Thoracic aorta (tissue), 2 donors: ENCODE measurements at places on chromosomes 6 and 20. TPM values are rescaled to one million over a fixed set of nuclear protein-coding genes. Genes with fewer than 3 reads are reported as not detected.

DNA sequence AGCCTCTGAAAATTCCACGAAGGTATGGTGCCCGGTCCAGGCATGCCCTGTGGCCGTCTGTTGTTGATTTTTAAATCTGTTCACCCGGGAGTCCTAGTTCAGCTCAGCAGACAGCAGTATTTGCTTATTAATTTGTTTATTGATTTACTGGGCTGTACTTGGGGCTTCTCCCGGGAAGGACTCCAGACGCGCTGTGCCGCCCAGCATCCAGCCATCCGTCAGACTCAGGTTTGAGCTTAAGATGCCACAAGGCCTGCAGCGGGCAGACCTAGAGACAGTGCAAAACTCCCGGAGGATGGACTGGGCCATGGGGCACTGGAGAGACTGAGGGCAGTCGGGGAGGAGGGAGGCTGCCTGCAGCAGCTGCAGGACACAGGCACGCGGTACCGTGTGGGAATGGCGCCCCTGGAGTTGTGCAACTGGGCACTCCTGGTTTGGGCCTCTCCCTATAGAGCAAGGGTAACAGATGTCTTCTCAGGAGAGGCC is 17.3 kb upstream of the CCDC167 start:
- DNase-seq: no peak

- no peak for DNase-seq
Measured at GRCh38 chr20:48153523-48153922, 368.2 kb upstream of the SULF2 start.

GRCh38 chr6:53612651-53613050 is 52.9 kb downstream of the KLHL31 start:
- no peak for DNase-seq

GRCh38 chr20:46158476-46158987 is 40.4 kb downstream of the CD40 start:
- no peak for DNase-seq

DNA sequence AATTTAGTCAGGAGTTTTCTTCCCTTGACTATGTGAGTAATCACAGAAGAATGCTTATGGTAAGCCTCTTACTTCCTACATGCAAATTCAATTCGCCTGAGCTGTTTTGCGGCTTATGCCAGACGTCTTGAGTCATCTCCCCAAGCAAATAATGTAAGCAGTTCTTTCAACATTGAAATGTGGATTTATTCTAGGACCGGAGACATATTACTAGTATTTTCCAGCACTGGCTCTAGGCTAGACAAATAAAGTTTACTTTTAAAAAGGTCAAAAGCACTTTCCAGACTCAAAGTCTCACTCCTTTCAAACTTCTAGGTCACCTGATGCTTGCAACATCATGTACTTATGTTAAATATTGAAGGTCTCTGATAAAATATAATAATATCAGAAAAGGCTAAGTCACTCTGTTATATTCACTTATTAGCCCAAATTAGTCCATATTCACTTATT is 38.1 kb upstream of the NOX3 start:
- peak; percentile 42 for DNase-seq

DNA sequence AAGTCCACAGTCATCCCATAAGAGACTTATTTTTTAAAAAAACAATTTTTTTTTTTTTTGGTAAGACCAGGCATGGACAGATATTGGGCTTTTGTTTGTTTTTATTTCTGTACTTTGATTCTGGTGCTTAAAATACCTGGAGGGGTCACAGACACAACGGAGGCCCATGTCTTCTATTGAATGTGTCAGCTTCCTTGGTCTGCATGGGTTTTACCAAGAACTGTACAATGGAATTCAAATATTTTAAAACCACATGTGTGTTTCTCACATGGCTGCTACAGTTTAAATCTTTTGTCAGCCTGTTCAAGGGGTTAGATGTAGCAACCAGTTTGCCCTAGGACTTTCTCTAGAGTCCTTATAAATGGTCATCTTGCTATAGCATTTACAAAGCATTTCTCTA is 139.8 kb downstream of the SOX4 start:
- no peak for DNase-seq

The PTCHD4 gene
- total RNA-seq: 4.9 TPM

The ALDH8A1 gene
- 5.8 TPM for total RNA-seq
